ENCODE measurements at places on chromosomes 1 and 21.

DNA sequence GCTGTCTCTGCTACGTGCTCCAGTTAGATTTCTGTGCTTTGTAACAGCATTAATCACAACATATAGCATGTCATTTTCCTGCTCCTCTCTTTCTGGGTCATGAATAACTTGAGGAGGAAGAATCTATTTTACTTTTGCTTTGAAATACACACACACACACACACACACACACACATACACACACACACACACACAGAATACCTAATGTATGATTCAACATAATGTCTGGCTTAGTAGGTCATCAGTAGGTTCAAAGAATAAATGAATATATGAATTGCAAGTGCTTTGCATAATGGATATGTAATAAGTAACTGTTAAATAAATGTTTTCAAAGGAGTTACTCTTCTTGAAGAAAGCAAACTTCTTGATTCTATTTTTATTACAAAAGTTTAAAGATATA, 249.0 kb downstream of the PDE4B start:
- peaks cover 22% of the 10 kb centered on the region for H3K27me3 ChIP-seq
- no peak for DNase-seq
- no peaks in the 10 kb centered on the region for H3K36me3 ChIP-seq
- H3K4me3 ChIP-seq, result no peak overlapping the region
- H3K27ac ChIP-seq, result no peak overlapping the region

DNA sequence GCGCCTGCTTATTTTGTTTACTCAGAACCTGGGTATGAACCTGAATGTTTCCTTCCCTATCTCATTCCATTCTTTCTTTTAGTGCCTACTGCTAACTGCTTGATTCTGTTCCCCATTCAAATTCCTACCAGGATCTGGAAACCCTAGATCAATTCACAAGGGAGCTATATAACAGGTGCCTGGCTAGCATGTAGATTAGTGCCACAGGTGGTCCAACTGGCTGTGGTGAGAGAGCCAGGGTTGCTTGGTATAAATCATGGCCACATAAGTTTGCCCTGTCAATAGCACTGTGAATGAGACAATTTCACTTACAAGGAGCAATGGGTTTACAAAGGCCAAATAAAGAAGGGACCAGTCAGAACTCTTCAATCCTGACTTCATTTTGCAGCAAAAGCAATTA, 6.6 kb upstream of the PRPF38B start:
- no peak overlapping the region for H3K4me3 ChIP-seq
- H3K27ac ChIP-seq, result no peak overlapping the region
- no peaks in the 10 kb centered on the region for H3K36me3 ChIP-seq

GRCh38 chr1:200681231-200681630, 11.5 kb upstream of the DDX59 start:
- DNase-seq, result no peak
- no peaks in the 10 kb centered on the region for H3K36me3 ChIP-seq
- H3K4me1 ChIP-seq, result no peaks in the 10 kb centered on the region
- H3K4me3 ChIP-seq, result no peak overlapping the region
- peaks cover 2% of the 10 kb centered on the region for H3K27me3 ChIP-seq

DNA sequence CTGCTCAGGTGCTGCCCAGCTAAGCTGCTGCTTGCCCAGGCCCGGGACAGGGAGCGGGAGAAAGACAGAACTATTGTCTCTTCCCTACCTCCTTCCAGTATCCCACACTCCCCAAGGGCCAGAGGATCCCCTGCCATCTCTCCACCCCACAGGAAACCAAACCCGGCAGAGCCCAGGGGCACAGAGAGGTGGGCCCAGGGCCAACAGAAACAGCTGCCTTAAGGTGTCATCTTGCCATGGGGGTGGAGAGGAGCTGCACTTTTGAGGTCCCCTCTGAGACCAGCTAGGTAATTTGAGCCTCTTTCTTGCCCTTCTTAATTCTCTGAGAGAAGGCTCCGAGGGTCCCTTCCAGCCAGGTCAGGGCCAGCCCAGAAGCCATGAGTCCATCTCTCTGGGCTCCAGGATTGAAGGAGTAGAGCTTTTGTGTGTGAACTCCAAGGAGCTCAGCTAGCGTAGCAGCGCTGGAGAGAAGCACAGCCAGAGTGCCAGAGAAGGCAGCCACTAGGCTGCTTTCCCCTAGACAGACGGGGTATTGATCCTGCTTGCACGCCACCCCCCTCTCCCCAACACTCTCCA, 9.7 kb upstream of the GPR61 start:
- peaks cover 23% of the 10 kb centered on the region for H3K4me1 ChIP-seq
- no peaks in the 10 kb centered on the region for H3K36me3 ChIP-seq
- no peak overlapping the region for H3K27ac ChIP-seq
- H3K27me3 ChIP-seq, result no peaks in the 10 kb centered on the region
- no peak overlapping the region for H3K4me3 ChIP-seq

GRCh38 chr1:184507604-184508280, 120.9 kb downstream of the C1orf21 start:
- DNase-seq, result no peak
- H3K36me3 ChIP-seq, result no peaks in the 10 kb centered on the region
- peaks cover 6% of the 10 kb centered on the region for H3K27me3 ChIP-seq

DNA sequence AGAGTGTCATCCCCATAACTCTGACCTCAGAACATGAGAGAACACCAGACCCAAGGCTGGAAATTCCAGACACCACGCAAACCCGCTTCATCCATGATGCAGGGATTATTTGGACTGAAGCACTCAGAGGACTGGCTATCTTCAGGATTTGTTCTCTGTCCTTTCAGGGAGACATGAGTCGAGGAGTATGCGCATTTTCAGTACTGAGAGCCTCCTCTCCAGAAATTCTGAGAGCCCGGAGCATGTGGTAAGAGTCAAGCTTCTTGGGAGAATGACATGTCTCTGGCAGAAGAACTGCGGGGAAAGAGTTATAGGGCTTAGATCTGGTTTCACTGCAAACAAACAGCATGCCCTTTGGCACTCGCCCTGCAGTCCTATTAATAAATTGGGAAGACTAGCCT, 6.9 kb downstream of the LAX1 start:
- H3K4me1 ChIP-seq, result peaks cover 27% of the 10 kb centered on the region
- no peak overlapping the region for H3K27ac ChIP-seq
- DNase-seq, result no peak
- H3K27me3 ChIP-seq, result no peaks in the 10 kb centered on the region
- no peak overlapping the region for H3K4me3 ChIP-seq
- peaks cover 45% of the 10 kb centered on the region for H3K36me3 ChIP-seq

DNA sequence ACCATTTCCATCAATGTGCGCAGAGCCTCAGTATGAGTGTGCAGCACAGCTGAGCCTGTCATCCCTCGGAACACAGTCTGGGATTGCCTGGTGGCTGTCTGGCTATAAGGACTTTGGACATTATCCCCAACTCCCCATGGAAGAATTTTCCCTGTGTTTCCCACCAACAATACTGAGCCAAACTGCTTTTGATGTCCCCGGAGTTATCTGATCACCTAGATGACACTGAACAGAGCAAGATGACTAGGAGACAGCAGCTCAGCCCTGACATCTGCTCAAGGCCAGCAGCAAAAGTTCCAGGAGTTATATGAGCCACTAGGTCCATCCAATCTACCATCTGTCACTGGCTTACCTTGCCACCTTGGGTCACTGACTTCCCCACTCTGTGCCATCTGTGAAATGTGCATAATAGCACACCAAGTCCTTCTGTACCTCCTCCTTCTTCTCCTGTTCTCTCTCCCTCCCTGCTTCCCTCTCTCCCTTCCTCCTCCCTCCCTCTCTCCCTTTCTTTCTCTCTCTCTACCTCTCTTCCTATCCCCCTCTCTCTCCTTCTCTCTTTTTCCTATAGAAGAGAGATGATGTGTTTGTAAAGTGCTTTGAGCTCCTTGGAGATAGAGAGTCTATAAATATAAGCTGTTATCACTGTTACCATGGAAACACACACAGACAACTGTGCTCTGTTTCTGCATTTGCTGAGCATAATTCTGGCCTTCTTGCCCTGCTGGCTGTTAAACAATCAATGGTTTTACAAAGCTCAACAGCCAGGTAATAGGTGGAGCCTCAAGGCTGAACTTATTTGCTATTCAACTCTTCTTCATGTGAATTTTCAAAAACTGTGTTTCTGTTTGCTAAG, 19.7 kb upstream of the ATP1B1 start:
- no peaks in the 10 kb centered on the region for H3K36me3 ChIP-seq
- H3K27ac ChIP-seq, result no peak overlapping the region
- H3K4me1 ChIP-seq, result peaks cover 9% of the 10 kb centered on the region
- H3K27me3 ChIP-seq, result peaks cover 12% of the 10 kb centered on the region

DNA sequence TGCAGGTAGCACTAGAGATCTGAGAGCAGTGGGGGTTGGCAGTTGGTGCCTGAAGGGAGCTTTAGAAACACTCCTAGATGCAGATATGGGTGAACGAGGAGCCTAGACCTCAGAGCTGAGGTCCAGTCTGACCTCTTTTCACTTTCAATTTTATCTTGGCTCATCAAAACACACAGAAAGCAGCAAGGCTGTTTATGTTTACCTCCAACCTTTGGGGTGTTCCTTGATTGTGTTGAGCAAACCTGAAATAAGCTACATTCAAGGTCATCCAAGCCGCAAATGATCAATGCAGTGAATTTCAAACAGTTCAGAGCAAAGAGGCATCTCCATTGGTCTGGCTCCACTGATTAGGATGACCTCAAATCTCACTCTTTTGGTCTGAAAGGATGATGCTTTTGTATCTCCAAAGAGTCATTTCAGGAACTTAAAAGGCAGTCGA, 1.3 kb downstream of the LY9 start:
- no peak for DNase-seq
- H3K27ac ChIP-seq, result peak overlapping the region; percentile 89
- H3K4me3 ChIP-seq, result peak overlapping the region; percentile 74
- H3K4me1 ChIP-seq, result peaks cover 67% of the 10 kb centered on the region

- H3K4me3 ChIP-seq, result peak overlapping the region; percentile 60
- peaks cover 74% of the 10 kb centered on the region for H3K27me3 ChIP-seq
- H3K36me3 ChIP-seq, result no peaks in the 10 kb centered on the region
- H3K27ac ChIP-seq, result no peak overlapping the region
- peaks cover 7% of the 10 kb centered on the region for H3K4me1 ChIP-seq
Observed at GRCh38 chr1:39900662-39901463, 854 bp downstream of the MYCL start.

DNA sequence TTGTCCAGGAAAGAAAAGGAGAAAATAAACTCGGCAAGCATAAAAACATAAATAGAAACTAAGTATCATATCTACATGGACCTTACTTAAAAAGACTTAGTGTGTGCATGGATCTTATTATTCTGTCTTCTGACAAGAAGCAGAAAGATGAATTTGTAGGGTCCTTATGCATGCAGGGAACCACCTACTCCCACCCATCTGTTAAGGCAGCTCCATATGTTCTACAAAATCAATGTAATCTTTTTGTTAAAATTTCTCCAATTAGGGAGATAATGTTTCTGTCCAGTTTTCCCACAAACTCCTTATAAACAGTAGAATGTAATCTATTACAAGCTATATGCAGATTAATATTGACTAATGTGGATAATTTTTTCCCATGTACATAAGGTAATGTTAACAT, 13.9 kb upstream of the PTPN14 start:
- no peak overlapping the region for H3K27ac ChIP-seq
- no peaks in the 10 kb centered on the region for H3K36me3 ChIP-seq
- H3K4me3 ChIP-seq, result no peak overlapping the region
- H3K4me1 ChIP-seq, result no peaks in the 10 kb centered on the region

DNA sequence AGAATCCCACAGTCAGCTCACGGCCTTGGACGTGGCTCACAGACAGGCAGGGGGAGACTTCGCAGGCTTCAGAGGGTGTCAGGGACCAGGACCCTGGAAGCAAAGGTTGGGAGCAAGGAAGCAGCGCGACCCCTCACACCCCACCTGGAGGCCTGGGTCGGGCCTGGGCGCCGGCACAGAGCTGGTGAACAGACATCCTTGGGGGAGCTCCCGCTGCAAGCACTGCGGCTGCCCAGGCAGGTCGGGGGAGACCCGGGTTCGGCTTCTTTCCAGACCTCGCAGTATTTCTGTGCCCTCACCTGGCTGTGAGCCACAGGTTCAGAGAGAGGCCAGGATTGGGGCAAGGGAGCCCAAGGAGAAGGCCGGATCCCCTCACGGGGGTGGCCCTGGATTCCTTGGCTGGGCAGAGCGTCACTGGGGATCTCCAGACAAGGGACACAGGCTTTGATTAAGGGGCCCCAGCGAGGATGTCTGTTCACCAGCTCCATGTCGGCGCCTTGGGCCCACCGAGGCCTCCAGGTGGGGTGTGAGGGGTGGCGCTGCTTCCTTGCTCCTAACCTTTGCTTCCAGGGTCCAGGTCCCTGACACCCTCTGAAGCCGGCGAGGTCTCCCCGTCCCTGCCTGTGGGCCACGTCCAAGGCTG, 37.9 kb upstream of the TSPEAR start:
- H3K4me1 ChIP-seq, result no peaks in the 10 kb centered on the region
- H3K27me3 ChIP-seq, result peaks cover 12% of the 10 kb centered on the region
- H3K36me3 ChIP-seq, result no peaks in the 10 kb centered on the region

Data from activated CD8-positive, alpha-beta memory T cell treated with anti-CD3 and anti-CD28 coated beads, Interleukin-2, amount 10 ng/mL, durations not matched to agents 7 days and 5 days (primary cell).